Esophagus squamous epithelium (tissue), 5 donors: ENCODE measurements at places on chromosomes 7 and 10.

DNA sequence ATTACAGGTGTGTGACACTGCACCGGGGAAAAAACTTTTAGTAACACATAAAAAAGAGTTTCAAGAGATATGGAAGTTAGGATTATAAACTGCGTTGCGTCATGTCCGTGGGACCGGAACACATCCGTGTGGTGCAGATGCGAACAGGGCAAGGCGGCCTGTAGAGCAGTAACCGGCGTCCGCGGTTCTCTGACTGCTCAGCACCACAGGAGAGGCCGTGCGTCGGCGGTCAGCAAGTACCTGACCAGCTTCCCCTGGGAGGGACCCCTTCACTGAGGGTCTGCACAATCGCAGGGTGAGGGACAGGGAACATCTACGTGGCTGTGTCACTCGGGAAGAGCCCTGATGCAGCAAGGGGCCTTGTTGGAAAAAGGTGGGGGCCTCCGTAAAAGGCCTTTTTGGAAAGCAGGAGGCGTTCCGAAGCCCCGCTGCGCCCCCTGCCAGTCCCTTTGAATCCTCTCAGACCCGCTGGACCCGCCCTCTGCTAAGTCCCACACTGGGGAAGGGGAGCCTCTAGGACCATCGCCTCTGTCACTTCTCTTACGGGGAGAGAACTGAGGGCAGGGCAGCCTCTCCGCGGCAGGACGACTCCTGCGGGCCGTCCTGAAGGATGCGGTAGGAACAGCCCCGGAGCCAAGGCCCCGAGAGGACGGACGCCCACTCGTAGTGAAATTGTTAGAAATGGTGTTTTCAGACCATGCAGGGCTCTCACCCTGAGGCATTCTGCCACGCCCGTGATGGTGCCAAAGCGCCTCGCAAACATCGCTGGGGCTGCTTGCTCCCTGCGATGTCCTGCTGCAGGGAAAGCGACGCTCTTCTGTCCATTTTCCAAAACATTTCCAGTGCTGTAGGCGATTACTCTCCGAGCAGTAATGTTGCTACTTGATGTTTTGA, 771.6 kb upstream of the COBL start:
- no peak overlapping the region for H3K27ac ChIP-seq
- no peaks in the 10 kb centered on the region for H3K4me1 ChIP-seq
- DNase-seq, result no peak
- H3K4me3 ChIP-seq, result peak overlapping the region; percentile 3
- peaks cover 7% of the 10 kb centered on the region for H3K27me3 ChIP-seq

DNA sequence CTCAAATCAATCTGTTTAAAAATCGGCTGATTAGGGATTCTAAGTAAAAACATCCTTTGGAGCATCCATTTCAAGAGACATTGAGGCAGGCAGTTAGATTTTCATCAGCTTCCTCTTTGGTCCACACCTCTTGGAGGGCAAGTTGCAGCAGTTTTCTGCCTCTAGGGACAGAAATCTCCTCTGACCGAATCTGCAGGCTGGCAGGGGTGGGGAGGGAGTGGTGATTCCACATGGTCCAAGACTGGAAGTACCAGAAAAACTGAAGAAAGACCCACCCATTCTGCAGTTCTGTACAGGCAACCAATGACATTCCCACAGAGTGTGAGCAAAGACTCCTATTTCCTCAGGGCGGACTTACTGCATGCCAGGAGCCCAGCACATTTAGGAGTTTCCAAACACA, 29.0 kb downstream of the FGFBP3 start:
- no peaks in the 10 kb centered on the region for H3K27me3 ChIP-seq
- no peak overlapping the region for H3K4me3 ChIP-seq
- no peaks in the 10 kb centered on the region for H3K36me3 ChIP-seq
- H3K27ac ChIP-seq, result peak overlapping the region; percentile 63
- no peak for DNase-seq

DNA sequence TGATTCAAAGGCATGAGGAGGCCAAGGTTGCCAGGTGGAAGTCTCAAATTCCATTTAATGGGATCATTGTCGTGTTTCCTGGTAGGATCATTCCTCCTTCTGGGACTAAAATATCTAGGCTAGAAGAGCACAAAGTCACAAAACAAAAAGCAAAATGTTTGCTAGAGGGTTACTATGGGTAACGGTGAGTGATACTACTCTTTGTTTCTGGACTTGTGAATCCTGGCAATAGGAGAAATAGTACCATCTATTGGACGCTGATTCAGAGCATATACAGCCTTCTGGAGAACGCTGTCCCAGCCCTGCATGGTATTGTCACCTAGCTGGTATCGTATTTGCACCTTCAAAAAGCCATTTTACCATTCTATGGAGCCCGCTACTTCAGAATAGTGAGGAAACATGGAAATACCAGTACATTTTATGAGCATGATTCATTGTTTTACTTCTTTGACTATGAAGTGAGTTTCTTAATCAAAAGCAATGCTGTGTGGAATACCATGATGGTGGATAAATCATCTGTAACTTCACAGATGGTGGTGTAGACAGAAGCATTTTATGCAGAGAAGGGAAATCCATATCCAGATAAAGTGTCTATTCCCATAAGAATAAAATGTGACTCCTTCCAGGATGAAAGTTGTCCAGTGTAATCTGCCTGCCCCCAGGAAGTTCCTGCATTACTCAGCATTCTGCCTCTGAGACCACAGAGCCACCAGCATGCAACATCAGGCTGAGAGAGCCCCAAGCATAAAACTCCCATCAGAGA, 361.0 kb downstream of the ETV1 start:
- no peak overlapping the region for H3K27ac ChIP-seq
- no peaks in the 10 kb centered on the region for H3K4me1 ChIP-seq
- no peaks in the 10 kb centered on the region for H3K36me3 ChIP-seq
- no peaks in the 10 kb centered on the region for H3K27me3 ChIP-seq
- no peak for DNase-seq

GRCh38 chr10:114499116-114499515, 94.8 kb upstream of the AFAP1L2 start:
- peak overlapping the region; percentile 85 for H3K27ac ChIP-seq
- H3K36me3 ChIP-seq, result no peaks in the 10 kb centered on the region
- no peak for DNase-seq
- no peaks in the 10 kb centered on the region for H3K27me3 ChIP-seq
- no peak overlapping the region for H3K4me3 ChIP-seq

- no peak for DNase-seq
- H3K27ac ChIP-seq, result peak overlapping the region; percentile 95
- H3K27me3 ChIP-seq, result no peaks in the 10 kb centered on the region
- H3K4me3 ChIP-seq, result peak overlapping the region; percentile 80
- peaks cover 48% of the 10 kb centered on the region for H3K4me1 ChIP-seq
Observed at GRCh38 chr10:31319602-31320549, 860 bp downstream of the ZEB1 start.

- H3K4me3 ChIP-seq, result no peak overlapping the region
- no peaks in the 10 kb centered on the region for H3K27me3 ChIP-seq
- no peaks in the 10 kb centered on the region for H3K36me3 ChIP-seq
Observed at GRCh38 chr10:68628576-68629127, 68.5 kb downstream of the TET1 start.

DNA sequence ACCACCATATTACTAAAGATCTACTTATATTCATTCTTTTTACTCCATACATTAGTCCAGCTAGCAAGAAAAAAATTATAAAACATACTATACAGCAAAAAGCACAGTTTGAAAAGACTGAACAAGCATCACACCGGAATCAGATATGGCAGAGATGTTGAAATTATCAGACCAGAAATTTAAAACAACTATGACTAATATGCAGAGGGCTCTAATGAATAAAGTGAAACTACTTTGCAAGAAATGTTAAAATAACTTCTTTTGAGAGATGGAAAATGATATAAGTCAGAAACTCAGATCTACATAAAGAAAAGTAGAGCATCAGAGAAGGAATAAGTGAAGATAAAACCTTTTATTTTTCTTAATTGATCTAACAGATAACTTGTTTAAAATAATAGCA, 50.9 kb downstream of the SGCE start:
- DNase-seq, result no peak
- no peaks in the 10 kb centered on the region for H3K27me3 ChIP-seq
- no peak overlapping the region for H3K4me3 ChIP-seq
- no peak overlapping the region for H3K27ac ChIP-seq
- no peaks in the 10 kb centered on the region for H3K36me3 ChIP-seq
- H3K4me1 ChIP-seq, result no peaks in the 10 kb centered on the region

DNA sequence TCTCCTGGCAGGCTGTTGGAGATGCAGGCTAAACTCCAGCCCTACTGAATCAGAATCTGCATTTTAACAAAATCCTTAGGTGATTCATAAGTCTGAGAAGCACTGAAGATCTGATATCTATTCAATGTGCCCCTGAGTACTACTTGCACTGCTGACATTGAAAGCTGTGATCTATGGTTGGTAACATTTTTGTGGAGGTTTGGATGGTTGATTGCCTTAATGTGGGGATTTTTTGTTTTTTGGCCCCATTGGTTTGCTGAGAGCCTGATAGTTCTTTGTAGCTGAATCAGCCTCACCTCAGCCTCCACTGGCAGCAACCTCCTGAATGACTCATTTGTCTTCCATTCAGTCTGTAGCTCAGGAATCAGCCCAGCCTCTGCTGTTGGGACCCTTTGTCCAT, 14.7 kb upstream of the LRRN3 start:
- H3K36me3 ChIP-seq, result no peaks in the 10 kb centered on the region
- H3K27me3 ChIP-seq, result no peaks in the 10 kb centered on the region
- no peak overlapping the region for H3K27ac ChIP-seq
- DNase-seq, result no peak

DNA sequence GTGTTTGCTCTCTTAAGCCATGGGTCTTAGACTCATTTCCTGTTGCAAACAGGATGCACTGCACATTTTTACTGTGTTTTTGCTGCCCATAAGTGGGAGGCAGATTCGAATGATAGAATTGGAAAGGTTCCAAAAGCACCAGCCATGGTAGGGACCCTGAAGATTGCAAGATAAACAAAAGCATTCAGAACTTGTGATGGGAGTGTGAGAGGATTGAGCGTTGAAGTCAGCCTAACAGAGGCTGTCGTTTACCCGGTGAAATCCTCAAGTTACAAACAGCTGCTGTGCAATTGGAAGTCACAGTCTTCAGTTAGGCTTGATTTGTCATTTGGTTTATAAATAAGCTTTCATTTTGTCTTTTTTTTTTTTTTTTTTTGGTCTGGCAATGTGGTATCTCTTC, 192.7 kb upstream of the MKI67 start:
- no peaks in the 10 kb centered on the region for H3K27me3 ChIP-seq
- DNase-seq, result no peak
- no peak overlapping the region for H3K4me3 ChIP-seq
- no peak overlapping the region for H3K27ac ChIP-seq
- H3K4me1 ChIP-seq, result no peaks in the 10 kb centered on the region
- no peaks in the 10 kb centered on the region for H3K36me3 ChIP-seq

- H3K36me3 ChIP-seq, result no peaks in the 10 kb centered on the region
- H3K27ac ChIP-seq, result no peak overlapping the region
- H3K4me3 ChIP-seq, result no peak overlapping the region
- no peak for DNase-seq
- no peaks in the 10 kb centered on the region for H3K27me3 ChIP-seq
Observed at GRCh38 chr10:21488246-21488956, 37.1 kb downstream of the SKIDA1 start.

- DNase-seq, result no peak
- peaks cover 25% of the 10 kb centered on the region for H3K27me3 ChIP-seq
- no peaks in the 10 kb centered on the region for H3K4me1 ChIP-seq
- no peaks in the 10 kb centered on the region for H3K36me3 ChIP-seq
- H3K4me3 ChIP-seq, result no peak overlapping the region
Observed at GRCh38 chr10:75070961-75071428, 40.5 kb upstream of the SAMD8 start.

DNA sequence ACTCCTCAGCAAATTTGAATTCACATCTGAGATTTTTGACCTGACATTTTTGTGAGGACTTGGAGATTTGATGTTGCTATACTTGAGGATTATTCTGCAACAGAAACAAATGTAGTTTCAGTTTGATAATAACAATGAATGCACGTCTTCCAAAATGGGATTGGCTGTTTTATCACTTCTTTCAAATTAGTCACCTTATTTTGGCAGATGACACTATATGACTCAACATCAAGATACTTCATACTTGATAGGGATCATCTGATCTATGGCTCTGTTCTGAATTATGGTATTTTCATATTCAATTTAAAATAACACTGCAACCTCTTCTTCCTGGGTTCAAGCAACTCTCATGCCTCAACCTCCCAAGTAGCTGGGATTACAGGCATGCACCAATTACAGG, 24.2 kb downstream of the ARL5B start:
- H3K4me3 ChIP-seq, result no peak overlapping the region
- H3K4me1 ChIP-seq, result no peaks in the 10 kb centered on the region
- H3K27ac ChIP-seq, result no peak overlapping the region
- no peak for DNase-seq
- H3K27me3 ChIP-seq, result no peaks in the 10 kb centered on the region

GRCh38 chr10:16626697-16627096, 105.0 kb upstream of the C1QL3 start:
- no peak for DNase-seq
- no peaks in the 10 kb centered on the region for H3K27me3 ChIP-seq
- H3K27ac ChIP-seq, result no peak overlapping the region

- H3K27ac ChIP-seq, result no peak overlapping the region
- no peaks in the 10 kb centered on the region for H3K36me3 ChIP-seq
- H3K27me3 ChIP-seq, result no peaks in the 10 kb centered on the region
- DNase-seq, result no peak
- H3K4me1 ChIP-seq, result no peaks in the 10 kb centered on the region
Observed at GRCh38 chr10:116891208-116891607, 41.9 kb downstream of the ENO4 start.

GRCh38 chr10:117461766-117462423, 80.7 kb upstream of the EMX2 start:
- no peak overlapping the region for H3K4me3 ChIP-seq
- H3K27ac ChIP-seq, result peak overlapping the region; percentile 67
- H3K27me3 ChIP-seq, result peaks cover 11% of the 10 kb centered on the region
- no peak for DNase-seq
- H3K4me1 ChIP-seq, result no peaks in the 10 kb centered on the region

DNA sequence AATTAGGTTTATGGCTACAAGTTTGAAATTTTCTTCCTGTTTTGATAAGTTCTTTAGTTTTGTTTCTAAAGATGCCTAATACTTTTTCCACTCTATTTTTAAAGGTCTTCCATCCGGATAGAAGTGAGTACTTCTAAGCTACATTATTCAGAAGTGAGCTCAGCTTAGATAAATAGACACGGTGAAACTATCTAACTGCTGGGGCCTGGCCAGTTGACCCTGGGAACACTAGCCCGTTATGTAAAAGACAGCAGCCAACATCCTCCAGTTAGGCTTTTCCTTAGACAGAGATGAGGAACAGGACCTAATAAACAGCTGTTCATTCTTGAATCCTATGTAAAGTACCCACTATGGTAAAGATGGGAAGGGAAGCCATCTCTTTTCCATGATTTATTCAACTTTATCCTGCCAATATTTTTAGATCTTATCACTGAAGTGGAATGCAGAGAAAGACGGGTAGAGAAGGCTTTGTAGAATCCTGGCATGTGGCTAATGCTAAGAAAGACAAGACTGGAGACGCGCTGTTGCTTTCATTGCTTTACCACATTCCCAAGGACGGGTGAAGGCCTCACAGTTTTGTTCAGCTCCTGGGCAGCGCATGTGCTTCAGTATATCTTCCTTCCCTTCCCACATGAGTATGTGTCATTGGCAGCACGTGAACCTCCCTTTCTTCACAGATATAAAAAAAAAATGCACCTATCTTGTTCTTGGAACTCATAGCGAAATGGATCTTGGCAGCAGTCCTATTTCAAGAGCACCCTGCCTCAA, 340.0 kb upstream of the MEOX2 start:
- no peaks in the 10 kb centered on the region for H3K27me3 ChIP-seq
- DNase-seq, result no peak
- no peaks in the 10 kb centered on the region for H3K36me3 ChIP-seq
- peaks cover 17% of the 10 kb centered on the region for H3K4me1 ChIP-seq

GRCh38 chr10:77279207-77279606, 358.4 kb downstream of the KCNMA1 start:
- H3K27me3 ChIP-seq, result no peaks in the 10 kb centered on the region
- no peaks in the 10 kb centered on the region for H3K4me1 ChIP-seq
- no peak for DNase-seq
- H3K36me3 ChIP-seq, result no peaks in the 10 kb centered on the region
- H3K4me3 ChIP-seq, result no peak overlapping the region
- no peak overlapping the region for H3K27ac ChIP-seq
